WTC11 (cell line): ENCODE measurements at places on chromosomes 1 and 21.

- no peak for DNase-seq
Observed at GRCh38 chr1:59570524-59570923, 244.2 kb upstream of the HOOK1 start.

DNA sequence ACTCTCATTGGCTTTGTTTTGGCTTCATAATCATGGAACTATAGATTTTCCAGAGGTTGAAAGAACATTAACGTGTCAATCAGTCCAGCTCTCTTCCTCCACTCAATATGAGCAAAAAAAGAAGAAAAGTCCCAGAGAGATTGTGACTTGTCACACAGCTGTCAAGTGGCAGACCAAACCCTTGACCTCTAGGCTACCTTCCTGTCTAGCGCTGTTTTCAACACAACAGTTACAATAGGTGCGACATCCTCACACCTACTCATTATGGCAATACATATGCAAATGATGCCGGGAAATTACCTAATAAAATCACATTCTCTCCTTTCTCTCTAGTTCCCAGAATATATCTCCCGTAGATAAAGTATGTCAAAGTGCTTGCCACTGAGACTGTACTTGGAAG is 1.1 kb downstream of the WARS2 start:
- DNase-seq = no peak

GRCh38 chr1:212606395-212607205 is 2.0 kb upstream of the ATF3 start:
- DNase-seq = peak; percentile 32

DNA sequence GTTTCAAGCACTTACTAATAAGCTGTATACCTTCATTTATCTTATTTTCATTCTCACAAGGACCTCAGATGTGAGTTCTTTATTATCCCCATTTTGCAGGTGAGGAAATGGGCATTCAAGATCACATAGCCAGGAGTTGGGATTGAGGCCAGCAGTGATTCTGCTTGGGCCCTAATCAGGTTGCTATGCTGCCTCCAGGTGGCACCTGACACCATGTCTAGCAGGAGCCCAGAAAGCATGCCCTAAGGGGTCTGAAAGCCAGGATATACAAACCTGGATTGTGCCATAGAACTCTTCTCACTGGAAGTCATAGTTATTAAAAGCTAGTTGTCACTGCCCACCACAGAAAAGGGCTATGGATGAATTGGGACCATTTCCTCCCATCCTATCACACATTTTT is 61.1 kb downstream of the FYB2 start:
- peak; percentile 45 for DNase-seq

GRCh38 chr1:87394982-87395381 is 66.3 kb downstream of the LMO4 start:
- no peak for DNase-seq

DNA sequence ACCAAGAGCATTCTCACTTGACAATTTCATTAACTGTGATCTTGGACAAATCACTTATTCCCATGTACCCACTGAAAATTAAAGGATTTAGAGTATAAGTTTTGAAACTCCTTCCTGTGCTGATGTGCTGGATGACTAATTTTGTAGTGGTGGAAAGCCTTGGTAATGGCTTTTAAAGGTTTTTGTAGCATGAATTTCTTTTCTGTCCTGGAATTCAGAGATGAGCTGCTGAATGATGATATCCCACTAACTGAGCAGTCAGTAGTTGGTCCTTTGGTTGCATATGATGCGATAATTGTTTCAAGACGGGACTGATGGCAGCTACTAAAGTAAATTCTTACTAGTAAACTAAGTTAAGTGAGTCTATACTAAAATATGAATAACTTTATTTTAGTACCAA is 5.2 kb downstream of the RPL5 start:
- DNase-seq = no peak

- no peak for DNase-seq
Observed at GRCh38 chr1:12407050-12407961, 177.5 kb downstream of the VPS13D start.

DNA sequence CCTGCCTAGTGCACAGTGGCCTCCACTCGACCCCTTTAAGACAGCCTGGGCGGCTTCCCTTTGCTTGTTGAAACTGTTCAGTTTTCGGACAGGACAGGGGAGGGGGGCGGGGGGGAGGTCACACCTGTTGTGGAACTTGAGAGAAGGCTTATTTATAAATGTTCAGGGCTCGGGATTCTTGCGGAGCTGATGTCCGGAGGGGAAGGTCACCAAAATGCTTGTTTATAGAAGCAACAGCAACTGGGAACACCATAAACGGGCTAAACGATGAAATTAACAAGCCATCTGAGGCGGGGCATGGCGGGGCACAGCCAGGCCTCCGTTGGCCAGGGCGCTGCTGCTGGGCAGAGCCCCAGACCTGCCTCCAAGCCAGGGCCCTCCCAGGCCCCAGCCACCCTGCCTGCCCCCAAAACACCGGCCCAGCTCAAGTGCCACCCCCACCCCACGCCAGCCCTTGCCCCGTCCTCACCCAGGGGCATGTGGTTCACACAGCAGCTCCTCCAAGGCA is 59.8 kb upstream of the CASZ1 start:
- no peak for DNase-seq

DNA sequence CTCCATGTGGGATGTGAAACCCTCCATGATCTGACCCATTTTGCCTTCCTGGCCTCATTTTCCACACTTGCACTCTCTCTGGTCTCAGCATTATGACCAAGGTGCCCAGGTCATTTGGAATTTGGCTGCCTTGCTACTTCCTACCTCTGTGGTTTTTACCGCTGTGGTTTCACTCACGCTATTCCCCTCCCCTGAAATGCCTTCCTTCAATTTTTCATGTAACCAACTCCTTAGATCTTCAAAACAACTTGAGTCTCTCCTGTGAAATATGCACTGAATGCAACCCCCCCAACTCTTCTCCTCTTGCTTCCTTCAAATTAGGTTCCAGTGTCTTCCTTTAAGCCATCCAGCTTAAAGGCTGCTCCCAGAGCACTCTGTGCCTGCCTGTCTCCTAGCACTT is 50.1 kb downstream of the PHC2 start:
- DNase-seq = no peak

DNA sequence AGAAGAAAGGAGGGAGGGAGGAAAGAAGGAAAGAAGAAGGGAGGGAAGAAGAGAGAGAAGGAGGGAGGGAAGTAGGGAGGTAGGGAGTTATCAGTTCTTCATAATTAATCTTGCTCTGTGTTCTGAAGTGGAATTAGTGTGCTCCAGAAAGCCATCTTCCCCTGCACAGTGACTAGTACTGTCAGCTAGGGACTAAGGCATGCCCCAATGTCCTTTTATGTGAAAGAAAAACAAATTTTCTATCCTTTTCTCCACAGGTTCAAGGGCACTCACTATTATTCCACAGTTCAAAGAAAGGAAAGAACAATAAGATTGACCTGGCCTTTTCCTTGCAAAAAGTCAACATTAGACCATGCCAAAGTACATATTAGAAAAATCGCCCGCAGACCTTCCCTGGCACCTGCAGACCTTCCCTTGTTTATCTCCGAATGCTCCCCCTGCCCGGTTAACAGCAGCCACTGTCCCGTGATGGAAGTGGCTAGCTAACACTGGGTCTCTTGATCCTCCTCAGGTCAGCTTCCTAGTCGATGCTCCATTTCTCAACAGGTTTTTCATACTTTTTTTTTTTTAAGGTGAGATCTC is 107.2 kb upstream of the EDEM3 start:
- DNase-seq = no peak
